ENCODE measurements at places on chromosomes 1 and 21. TPM values are rescaled to one million over a fixed set of nuclear protein-coding genes. Genes with fewer than 3 reads are reported as not detected.

Gene MACO1
- 13.8 TPM for total RNA-seq

Gene BLACAT1
- total RNA-seq, result 0.56 TPM

Gene TMCC2
- total RNA-seq, result 11.9 TPM

Gene OR2L3
- total RNA-seq, result not detected

Gene TRAF5
- total RNA-seq, result 8.7 TPM

Gene SPTA1
- total RNA-seq, result 1.8 TPM

Gene LCE2C
- not detected for total RNA-seq

Gene S100A3
- 1.8 TPM for total RNA-seq

Gene PTAFR
- 0.07 TPM for total RNA-seq

Gene NFYC
- total RNA-seq, result 124 TPM

Gene CELA2B
- not detected for total RNA-seq

Gene PRKCZ
- total RNA-seq, result 50.9 TPM

Gene SLAMF6
- total RNA-seq, result not detected

Gene PRAMEF1
- total RNA-seq, result not detected

Measured in cardiac muscle cell (in vitro differentiated cells and primary cell).